ENCODE measurements at places on chromosomes 2 and 18.

GRCh38 chr2:214401580-214401979 is 9.3 kb upstream of the VWC2L start:
- DNase-seq, result no peak

DNA sequence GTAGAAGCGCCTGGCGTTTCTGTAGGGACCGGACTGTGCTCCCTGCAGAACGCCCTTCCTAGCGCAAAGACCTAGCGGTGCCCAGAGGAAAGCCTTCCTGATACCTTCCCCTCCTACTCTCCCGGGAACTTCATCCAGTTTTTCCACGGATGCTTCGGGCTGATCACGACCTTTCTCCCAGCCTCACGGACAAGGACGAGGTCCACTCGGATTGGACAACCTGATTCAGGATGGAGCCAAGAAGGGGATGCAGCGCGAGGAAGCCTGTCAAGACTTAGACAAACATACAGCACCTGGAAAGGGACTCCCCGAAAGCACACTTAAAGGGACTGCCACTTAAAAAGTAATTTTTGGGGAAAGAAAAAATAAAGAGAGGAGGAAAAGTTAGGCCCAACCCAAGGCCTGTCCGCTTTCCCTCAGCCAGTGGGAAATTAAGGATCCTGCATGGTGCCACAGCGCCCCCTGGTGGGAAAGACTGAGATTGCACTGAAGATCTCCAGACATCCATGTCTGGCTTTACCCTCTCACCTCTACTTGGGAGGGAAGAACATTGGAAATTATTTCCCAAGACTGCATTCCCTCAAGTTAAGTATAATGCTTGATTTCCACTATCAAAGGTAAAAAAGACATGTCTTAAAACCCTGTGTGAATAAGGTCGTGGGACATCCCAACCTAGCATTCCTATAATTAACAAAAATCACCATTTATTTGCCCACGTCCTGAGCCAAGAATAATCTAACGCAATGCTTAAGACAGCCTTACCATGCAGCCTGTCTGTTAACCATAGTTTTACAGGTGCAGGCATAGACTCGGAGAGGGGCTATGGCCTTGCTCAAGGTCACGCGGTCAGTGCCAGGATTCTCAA is 13.4 kb upstream of the COPS8 start:
- DNase-seq, result no peak

GRCh38 chr2:39121523-39122063 is 742 bp upstream of the SOS1 start:
- DNase-seq, result no peak

GRCh38 chr2:86012007-86012712 is 93.5 kb downstream of the POLR1A start:
- no peak for DNase-seq

- DNase-seq, result no peak
Observed at GRCh38 chr18:24659827-24660720, 199.6 kb downstream of the HRH4 start.

GRCh38 chr18:35122586-35123224 is 81.5 kb downstream of the MAPRE2 start:
- DNase-seq, result no peak

All from left renal pelvis (tissue), 4 donors.